ENCODE measurements at places on chromosomes 1 and 21.

GRCh38 chr1:94611681-94612475, 70.3 kb upstream of the F3 start:
- DNase-seq, result no peak

DNA sequence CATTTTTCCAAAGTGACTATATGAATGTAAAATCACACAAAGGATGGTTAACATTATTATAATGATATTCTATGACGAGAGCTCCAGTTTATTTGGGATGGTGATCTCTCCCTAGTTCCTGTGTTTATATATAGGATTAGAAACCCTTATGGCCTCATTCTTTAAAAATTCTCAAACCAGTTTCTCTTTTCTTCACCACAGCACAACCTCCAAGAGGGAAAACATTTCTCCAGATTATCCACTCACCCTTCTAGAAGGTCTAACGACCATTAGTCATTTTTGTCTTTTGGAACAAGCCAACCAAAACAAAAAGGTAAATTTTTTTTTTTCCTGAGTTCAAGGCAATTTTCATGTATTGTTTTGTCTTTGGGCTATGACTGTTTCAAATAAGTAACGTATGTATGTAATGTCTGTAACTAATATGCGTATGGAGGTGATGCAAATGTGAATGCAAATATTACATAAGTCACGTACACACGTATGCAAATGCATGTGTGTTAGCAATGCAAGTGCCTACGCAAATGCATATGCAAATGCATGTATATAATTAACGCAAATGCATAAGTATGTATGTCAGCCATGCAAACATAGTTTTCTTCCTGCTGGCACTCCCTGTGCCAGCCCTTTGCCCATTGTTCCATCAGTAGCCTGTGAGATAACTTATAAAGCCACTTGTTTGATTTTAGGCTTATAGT, 72.5 kb upstream of the MORC3 start:
- no peak for DNase-seq

DNA sequence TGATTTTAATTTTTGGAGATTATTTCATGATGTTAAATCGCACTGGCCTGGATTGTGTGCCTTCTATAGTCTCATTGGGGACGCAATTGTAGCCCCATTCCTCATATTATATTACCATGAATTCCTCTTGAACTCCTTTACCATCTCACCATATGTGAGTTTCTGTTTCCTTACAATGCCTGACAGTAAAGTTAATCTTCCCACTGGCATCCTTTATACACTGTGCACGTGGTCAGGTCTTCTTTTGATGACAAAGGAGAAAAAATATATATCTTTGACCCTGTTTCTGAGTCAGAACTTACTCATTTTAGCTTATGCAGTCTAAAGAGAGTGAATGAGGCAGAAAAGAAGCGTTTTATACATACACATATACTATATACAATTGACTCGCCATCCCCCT, 774 bp upstream of the ABL2 start:
- DNase-seq, result no peak

DNA sequence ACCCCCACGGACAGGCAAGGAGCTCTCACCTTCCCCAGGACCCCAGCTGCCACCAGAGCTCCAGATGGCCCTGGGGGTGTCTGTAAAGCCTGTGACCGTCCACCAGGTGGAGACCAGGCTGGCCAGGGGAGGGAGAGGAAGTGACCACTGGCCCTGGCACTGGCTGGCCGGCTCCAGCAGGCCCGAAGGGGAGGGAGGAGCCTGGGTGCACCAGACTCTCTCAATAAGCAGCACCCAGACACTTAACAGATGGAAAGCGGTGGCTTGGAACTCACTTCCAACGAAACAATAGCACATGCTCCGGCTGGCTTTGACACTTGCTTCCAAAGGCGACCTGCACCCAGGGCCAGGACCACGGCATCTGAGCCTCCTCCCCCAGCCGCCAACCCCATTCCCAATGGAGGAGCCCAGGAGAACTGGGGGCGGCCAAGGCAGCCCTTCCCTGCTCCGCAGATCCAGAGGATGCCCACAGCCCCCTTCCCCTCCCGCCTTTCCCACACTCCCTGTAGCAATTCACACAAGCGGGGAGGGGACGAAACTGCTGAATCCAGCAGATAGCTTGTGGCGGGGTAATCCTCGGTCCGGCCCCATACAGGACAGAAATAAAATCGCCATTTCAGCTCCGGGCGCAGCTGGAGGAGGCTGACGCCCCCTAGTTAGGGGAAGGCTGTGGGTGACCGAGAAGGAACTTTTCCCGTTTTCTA, 742 bp upstream of the PDE9A start:
- no peak for DNase-seq

GRCh38 chr1:240343966-240344365, 252.3 kb downstream of the FMN2 start:
- no peak for DNase-seq

DNA sequence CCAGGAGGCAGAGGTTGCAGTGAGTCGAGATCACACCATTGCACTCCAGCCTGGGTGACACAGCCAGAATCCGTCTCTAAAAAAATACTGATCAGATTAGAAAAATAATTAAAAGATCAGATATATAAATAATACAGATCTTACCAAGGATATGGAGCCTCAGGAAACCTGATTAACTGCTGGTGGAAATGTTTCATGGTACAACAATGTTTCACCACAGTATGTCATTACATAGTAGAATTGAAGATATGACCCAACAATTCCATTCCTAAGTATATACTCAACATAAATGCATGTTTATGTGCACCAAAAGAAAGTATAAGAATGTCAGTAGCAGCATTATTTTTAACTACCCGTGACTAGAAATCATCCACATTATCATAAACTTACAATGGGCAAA, 41.7 kb downstream of the CD53 start:
- DNase-seq, result no peak

GRCh38 chr1:221451741-221452140, 290.1 kb downstream of the DUSP10 start:
- no peak for DNase-seq

Measured in stimulated activated CD4-positive, alpha-beta T cell treated with anti-CD3 and anti-CD28 coated beads, Interleukin-15, amount 100 ng/mL, for 48 hours (primary cell).